ENCODE measurements at places on chromosomes 7 and 10.

DNA sequence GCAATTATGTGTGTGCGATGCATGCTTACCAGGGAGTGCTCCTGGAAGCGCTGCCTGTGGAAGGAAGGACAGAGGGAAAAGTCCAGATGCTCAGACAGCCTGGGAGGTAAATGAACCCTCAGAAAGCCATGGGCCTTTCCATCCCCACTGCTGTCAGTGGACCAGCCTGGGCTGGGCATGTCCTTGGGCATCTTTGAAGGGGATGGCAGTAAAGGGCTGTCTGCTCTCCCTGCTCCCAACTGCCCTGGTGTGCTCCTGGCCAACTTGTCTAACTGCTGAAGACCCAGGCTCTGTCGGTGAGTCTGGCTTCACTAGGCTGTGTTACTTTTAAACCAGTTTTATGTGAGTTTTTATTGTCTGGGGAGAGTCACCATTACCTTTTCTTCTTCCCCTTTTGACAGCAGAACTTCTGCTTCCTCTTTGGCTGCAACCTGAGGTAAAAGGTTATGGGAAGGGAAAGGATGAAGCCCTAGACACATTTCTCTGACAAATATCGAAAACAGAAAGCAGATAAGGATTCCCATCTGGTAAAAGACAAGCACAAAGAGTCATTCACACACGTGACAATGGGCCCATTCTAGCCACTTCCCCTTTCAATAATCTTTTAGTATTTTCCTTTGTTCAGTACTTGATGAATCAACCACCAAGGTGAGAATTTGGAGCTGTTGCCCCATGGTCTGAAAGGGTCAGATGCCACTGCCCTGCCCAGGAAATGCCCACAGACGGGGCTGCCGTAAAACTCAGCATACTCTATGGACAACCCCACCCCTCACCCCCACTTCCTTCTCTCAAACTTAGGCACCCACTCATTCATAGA lies 27.6 kb upstream of the PIK3AP1 start:
- no peak for DNase-seq

DNA sequence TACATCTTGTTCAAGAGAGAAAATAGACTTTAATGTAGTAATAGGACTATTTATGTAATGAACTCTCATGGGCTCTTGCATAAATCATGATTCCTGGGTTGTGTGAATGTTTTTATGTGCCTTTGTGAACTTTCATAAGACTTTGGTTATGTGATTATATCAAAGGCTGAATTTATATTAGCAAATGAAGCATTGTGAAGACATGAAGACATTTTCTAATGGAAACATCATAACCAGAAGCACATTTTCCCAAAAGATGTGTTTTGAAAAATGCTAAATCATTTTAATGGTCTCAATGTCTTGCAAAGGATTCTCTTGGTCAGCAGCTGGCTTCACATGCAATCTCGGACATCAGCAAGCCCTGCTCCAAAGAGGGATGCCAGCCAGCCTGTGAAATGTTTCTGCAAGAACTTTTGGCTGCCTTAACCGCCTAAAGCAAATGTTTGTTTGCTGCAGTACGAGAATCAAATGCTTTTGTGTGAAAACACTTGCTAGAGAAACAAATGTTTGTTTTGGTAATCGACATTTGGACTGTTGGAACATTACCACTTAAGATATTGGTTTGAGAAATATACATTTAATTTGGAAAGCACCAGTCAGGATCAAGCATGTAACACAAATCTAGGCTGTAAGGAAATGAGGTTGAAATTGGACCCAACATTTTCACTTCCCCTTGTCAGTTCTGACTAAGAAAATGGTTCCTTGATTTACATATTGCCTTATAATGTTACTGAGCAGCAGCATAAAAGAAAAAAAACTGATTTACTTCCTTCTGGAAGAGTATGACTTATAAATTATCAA lies 102.1 kb downstream of the RTKN2 start:
- peak; percentile 69 for DNase-seq

GRCh38 chr10:49747303-49747646 lies 14.8 kb downstream of the OGDHL start:
- no peak for DNase-seq

- DNase-seq, result no peak
These were observed 281.6 kb downstream of the HGF start for GRCh38 chr7:81488210-81488609.

DNA sequence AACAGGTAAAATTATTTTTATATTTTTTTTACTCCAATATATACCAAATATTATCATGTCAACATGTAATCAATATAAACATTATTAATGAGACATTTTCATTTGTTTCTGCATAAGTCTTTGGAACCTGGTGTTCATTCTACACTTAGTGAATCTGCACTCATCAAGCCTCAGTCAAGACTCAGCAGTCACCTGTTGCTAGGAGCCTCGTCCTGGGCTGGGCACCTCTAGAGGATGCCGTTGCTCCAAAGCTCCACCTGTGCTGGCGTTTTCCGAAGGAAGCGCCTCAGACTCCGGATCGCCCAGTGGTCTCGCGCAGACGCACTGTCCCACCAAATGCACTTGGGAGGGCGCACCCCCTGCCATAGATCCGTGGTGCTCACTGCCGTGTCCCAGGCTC lies 604.7 kb upstream of the MKI67 start:
- no peak for DNase-seq

Measured in fibroblast of skin of abdomen (primary cell).